WERI-Rb-1 (cell line): ENCODE measurements at places on chromosomes 2 and 18.
A peak's percentile ranks its signal among the peaks of the same experiment; 100 is the strongest.

GRCh38 chr2:216607277-216607560, 26.0 kb upstream of the IGFBP2 start:
- no peak for DNase-seq

GRCh38 chr2:55899881-55900280, 23.7 kb downstream of the EFEMP1 start:
- DNase-seq = no peak

DNA sequence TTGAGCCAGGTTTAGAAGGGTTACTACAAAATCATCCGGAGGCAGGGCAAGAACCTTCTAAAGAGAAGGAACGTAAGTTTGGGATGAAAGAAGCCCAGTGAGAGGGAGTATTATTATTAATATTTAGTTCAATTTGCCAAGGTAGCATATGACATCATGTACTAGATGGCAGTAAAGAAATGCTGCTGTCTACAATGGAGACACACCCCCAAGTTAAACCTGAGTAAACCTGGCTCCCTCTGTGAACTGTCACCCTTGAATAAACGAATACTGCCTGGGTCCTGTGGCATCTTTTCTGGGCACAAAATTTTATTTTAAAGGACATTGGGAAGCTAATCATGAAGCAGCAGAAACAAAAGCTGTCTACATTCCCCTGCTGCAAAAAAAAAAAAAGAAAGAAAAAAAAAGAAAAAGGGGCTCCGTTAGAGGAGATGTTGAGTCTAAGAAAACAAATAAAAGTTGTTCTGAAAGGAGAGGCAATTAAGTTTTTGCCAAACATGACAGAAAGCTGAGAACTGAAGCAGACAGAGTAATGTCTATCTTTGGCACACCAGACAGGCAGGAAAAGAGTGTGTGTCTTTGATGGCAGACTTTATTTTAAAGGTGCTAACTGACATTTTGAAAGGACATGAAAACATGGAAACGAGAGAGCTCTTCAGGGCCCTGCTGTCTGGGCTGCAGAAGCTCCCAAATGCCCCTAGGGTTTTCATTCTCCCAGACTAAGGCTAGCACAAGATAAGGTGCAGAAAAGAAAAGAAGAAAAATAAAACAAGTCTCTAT, 557.7 kb upstream of the CHAC2 start:
- no peak for DNase-seq

DNA sequence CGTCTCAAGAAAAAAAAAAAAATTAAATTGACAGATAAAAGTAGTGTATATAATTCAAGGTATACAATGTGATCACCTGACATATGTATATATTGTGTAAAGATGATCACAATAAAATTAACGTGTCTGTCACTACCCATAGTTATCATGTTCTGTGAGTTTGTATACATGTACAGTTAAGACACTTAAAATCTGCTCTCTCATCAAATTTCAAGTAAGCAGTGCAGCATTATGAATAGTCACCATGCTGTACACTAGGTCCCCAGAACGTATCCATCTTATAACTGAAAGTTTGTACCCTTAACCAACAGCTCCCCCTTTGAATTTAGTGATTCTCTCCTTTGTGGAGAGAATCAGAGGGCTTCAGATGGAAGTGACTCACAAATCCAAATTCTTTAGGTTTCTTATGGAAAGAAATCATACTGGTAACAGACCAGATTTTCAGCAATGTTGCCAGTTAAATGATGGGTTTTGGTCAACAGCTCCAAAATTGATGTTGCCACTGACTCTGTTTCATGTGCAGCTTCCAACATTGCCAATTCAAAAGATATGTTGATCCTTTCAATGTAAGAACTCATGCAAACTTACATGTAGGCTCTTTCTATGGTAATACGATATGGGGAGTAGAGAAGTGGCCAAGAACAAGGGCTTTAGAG, 281.5 kb downstream of the AFF3 start:
- DNase-seq = no peak

DNA sequence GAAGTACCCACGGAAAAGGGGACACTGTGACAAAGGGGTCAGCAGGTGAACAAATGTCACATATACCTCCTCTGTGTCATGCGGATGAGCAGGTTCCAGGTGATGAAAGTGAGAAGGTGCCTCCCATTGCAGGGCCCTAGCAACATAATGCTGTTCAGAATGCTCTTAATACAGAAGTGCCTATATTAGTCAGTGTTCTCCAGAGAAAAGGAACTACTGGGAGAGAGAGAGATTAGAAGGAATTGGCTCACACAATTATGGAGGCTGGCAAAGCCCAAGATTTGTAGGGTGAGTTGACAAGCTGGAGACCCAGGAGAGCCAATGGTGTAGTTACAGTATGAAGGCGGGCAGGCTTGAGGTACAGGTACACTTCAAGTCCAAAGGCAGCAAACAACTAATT, 98.1 kb upstream of the CDC42EP3 start:
- DNase-seq = no peak

DNA sequence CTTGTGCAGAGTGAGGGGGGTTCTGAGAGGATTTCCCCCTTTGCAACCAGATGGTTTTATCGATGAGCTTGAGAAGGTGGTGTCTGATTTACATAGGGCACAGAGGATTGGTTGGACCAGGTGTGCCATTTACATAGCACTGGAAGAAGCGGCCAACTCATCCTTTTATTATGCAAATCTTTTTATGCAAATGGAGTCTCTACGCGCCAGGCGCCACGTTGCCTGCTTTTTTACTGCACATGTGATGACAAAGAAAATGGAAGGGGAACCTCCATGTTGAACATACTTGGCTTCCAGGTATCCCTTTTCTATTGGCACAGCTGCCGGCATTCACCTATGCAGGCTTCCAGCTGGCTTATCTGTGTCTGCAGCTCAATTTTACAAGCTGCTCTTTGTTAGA, 18.4 kb upstream of the TXNL4A start:
- DNase-seq = no peak

GRCh38 chr2:240441993-240442411, 6.5 kb downstream of the GPC1 start:
- no peak for DNase-seq

- DNase-seq = no peak
Measured at GRCh38 chr18:64132871-64133270, 16.0 kb downstream of the LINC00305 start.

GRCh38 chr18:74084184-74084855, 63.3 kb downstream of the FBXO15 start:
- no peak for DNase-seq

DNA sequence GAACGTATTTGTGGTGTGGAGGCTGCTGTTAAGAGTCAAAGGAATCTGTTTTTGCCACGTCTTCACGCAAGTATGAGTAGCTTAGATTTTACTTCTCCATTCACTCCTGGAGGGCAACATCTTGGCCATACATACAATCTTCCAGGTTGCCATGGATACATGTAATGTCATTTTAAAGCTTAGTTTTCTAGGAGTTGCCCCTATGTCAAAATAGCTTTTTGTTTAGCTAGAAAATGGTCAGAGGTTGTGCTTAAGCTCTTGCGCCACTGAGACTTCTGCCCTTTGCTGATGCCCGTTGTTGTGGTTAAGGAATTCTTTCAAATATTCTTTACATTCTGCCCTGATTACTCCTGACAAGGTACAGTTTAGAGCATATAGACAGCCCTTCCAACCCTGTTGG, 245.4 kb upstream of the TFPI start:
- DNase-seq = no peak

DNA sequence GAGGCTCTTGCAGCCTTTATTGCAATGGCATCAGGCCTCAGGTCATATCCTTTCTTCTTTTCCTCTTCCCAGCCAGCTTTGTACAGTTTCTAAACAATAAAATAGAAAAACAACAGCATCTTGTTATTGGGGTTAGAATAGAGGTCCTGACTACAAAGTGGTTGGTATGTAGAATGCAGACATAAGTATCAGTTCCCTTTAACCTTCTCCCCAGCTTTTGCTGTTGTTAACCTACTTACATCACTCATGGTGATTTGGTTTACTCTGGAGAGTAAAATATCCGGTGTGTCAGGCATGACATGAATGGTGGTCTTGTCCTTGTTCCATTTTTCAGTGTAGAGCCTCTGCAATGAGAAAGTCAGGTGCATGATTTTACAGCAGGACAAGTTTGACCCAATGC, 69.8 kb downstream of the NEB start:
- no peak for DNase-seq

GRCh38 chr2:204781941-204782340, 236.7 kb downstream of the PARD3B start:
- no peak for DNase-seq

GRCh38 chr18:12855916-12856315, 28.1 kb downstream of the PTPN2 start:
- DNase-seq = no peak

- DNase-seq = no peak
Measured at GRCh38 chr2:155679647-155680046, 652.9 kb downstream of the NR4A2 start.

DNA sequence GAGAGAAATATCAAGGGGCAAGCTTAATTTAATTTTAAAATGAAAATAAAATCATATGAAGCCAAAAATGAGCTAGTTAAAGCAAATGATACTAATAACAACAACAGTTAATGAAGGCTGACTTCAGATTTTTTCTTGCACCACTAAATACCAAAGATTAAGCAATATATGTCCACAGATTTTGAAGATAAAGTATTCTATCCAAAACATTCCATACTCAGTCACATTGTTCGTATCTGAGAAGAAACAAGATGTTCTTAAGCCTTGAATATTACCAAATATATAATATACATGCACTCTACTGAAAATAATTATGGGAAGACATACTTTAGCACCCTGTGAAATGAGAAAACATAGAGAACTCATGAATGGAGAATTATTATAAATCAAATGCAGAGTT, 593.3 kb upstream of the SYT4 start:
- DNase-seq = no peak

DNA sequence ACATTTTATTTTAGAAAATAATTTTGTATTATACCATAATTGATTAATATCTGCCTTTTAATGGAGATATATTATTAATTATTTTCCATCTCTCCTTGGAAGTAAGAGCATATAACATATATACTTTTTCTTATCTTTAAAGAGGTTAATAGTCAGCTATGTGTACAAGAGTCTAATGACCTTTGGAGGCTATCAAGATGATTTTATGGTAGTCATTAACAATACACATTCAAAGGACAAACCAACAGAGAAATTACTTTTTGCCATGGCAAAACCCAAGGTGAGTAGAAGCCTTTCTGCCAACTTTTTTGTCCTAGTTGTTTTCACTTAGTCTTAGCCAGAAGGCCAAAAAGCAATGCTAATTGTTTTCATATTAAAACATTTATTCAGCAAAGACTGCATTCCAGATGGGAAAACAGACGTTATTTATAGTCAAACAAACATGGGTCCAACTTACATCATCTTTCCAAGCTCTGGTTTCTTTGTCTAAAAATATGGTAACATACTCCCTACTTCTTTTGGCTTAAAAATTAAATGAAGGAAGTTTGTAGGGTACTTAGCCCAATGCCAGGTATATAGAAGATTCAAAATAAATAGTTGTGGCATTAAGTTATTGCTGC, 9.6 kb upstream of the DYNC2LI1 start:
- no peak for DNase-seq

DNA sequence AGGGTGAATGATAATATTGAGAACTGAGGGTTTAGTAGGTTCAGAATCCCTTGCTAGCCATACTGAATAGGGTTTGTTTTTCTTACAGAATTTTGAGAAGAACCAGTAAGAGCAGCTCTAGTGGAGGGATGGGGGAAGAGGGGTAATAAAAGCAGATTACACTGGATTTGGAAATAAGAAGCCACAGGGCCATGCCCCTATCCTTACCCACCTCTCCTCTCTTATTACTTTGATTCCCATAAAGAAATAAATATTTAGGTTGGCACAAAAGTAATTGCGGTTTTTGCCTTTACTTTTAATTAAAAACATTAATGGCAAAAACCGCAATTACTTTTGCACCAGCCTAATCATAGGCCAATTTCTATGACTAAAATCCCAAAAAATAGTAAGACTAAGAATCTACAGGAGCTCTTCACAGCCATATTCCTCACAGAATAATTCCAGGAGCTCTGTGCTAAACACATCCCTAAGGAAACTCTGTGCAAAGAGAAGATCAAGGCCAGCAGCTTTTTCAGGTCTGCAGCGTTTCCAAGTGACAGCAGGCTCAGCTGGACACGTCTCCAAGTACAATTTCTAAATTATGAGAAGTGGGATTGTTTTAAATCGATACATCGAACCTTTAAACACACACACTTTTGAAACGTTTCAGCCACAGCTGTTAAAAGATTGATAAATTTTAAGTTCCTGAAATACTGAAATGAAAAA, 58.4 kb upstream of the RTN4 start:
- DNase-seq = peak; percentile 31

GRCh38 chr2:60759654-60760053, 3.6 kb downstream of the PAPOLG start:
- no peak for DNase-seq

DNA sequence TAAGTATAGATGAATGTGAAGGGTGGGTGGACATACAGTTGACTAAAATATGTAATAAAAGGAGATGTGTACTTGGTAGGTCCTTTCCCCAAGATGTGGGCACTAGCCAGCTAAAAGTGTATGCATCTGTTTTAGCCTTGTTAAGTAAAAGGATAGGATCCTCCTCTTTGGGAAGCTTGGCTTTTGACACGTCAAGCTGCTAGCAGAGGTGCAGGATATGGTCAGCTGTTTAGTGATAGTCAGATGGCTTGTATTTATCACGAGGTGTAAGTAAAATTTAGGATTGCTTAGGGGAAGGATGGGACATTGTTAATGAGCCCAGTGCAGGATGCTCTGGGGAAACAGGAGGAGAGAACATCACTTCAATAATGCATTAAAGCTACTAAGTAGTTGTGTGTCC, 1.5 kb downstream of the MFSD6 start:
- no peak for DNase-seq

DNA sequence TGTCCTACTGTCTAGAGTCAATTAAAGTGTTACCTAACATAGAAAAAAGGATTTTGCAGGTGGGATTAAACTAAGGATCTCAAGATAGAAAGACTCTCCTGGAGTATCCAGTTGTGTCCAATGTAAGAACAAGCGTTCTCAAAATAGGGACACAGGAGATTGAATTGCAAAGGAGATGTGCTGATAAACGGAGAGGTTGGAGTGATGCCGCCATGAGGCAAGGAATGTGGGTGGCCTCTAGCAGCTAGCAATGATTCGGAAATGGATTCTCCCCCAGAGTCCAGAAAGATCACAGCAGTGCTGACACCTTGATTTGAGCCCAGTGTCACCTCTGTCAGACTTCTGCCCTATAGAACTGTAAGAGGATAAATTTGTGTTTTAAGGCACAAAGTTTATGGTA, 24.1 kb upstream of the IL1RN start:
- no peak for DNase-seq

DNA sequence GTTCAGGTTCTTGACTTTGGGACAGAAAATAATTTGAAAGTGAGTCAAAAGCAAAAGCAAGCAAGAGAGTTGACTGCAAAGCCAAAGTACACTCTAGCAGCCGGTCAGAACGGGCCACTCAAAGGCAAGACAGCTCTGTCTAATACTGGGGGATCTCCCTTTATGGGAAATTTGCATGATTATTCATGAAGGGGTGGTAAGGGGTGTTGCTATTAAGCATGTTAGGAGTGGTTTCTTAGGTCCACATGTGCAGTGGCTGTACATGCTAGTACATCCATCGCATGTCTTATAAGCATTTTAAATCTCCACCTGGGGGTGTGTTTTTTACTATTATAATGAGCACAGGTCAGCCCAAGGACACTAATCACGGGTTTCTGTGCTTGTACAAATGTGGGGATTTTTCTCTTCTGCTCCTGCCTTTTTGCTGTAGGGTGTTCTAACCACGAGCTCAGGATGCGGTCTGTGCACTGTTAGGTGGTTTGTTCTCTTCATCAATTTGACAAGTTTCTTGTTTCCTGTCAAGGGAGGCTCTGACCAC, 60.2 kb upstream of the SPP2 start:
- DNase-seq = no peak

- peak; percentile 61 for DNase-seq
Measured at GRCh38 chr18:57430079-57431001, 4.8 kb upstream of the ONECUT2 start.
